Renal pelvis (tissue), 12 donors: ENCODE measurements at places on chromosomes 16 and 17. TPM values are rescaled to one million over a fixed set of nuclear protein-coding genes. Genes with fewer than 3 reads are reported as not detected.
A peak's percentile ranks its signal among the peaks of the same experiment; 100 is the strongest.

DNA sequence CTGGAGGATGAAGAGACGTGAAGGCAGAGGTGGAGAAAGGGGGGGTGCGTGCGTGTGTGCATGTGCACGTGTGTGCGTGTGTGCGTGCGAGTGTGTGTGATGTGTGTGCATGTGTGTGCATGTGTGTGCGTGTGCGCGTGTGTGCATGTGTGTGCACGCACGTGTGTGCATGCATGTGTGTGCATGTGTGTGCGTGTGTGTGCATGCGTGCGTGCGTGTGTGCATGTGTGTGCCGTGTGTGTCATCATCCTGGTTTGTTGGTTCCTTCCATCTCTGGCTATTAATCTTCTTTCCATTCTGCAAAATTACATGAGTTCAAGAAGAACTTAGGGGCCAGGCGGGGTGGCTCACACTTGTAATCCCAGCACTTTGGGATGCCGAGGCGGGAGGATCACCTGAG is 17.0 kb upstream of the RPL38 start:
- DNase-seq: no peak

CCDC200 gene
- polyA plus RNA-seq: 40.9 TPM

GRCh38 chr17:78672005-78672404 is 94.8 kb upstream of the DNAH17 start:
- no peak for DNase-seq

DNA sequence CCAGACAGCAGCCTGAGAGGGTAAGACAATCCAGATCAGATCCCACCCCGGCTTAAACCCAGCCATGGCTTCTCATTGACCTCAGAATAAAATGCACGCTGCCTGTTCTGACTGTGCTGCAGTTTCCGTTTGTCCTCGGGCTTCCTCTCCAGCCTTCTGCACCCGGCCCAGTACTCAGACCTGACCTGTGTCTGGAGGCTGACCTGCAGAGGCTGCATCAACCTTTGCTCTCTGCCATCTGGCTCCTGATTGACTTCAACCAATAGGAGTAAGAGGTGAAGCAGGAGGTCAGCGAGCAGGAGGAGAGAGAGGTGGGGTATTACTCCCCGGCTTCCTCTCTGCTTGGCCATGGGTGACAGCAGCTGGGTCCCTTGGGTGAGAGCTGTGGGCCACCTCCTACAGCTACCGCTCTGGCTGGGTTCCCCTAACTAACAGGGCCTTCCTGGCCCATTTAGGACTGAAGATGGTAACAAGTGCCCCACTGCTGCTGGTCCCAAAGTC is 46.7 kb downstream of the C16orf82 start:
- no peak for DNase-seq

- DNase-seq: no peak
These were observed 3.7 kb upstream of the CACNG1 start for GRCh38 chr17:67040652-67041051.

GRCh38 chr17:9676084-9676483 is 30.8 kb downstream of the USP43 start:
- DNase-seq: no peak

ABCA10 gene
- 3.5 TPM for polyA plus RNA-seq

GRCh38 chr16:9125658-9126505 is 34.4 kb downstream of the HAPSTR1 start:
- DNase-seq: no peak

DNA sequence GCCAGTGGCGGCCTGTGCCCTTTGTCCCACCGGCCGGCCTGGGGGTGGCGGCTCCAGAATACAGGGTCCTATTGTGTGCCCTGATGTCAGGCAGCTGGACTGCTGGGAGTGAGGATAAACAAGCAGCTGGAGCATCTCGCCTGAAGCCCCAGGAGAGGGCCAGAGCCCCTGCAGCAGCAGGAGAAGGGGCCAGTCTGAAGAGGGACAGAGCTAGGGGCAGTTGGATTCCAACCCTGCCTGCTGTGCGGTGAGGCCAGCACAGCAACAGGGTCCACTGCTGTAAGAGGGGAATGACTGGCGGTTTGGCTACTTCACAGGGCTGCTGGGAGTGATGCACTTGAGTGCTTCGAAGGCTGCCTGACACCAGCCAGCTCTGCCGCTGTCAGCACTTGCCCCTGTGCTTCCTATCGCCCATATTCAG is 25.0 kb downstream of the RAB11FIP4 start:
- DNase-seq: peak; percentile 22

- peak; percentile 67 for DNase-seq
These were observed 352 bp downstream of the MARF1 start for GRCh38 chr16:15642557-15643047.

GRCh38 chr16:22014271-22014873 is 6.5 kb downstream of the MOSMO start:
- no peak for DNase-seq

DNA sequence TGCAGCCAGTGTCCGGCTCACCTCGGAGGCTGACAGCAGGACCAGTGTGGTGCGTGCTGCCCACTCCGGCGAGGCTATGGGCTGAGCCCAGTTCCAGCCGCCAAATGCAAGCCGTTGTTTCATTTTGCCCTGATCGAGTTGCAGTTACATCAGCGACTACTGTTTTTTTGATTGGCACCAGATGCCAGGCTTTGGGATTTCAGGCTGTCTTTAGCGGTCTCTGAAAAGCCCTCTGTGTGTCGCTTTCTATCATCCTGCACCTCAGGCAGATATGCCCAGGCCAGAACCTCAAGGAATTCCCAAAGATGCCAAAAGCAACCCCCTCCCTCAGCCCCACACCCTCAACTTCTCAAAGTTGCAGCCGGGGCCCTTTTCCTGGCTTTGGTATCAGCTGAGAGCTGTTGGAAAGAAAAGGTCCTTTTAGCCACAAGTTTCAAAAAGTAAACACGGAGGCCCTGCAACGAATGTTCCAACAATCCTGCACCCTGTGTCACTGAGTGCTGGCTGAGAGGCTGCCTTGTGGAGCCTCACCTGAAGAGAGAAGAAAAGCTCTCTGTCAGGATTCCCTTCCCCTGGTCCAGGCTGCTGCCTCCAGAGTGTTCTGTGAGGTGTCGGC is 58.9 kb downstream of the WWP2 start:
- no peak for DNase-seq

GRCh38 chr16:81435103-81435502 is 9.5 kb upstream of the CMIP start:
- no peak for DNase-seq

- no peak for DNase-seq
These were observed 23.6 kb upstream of the SLC13A2 start for GRCh38 chr17:28449859-28450258.

GAST gene
- not detected for polyA plus RNA-seq

STX8 gene
- 53.9 TPM for polyA plus RNA-seq

OTOP2 gene
- not detected for polyA plus RNA-seq

DNA sequence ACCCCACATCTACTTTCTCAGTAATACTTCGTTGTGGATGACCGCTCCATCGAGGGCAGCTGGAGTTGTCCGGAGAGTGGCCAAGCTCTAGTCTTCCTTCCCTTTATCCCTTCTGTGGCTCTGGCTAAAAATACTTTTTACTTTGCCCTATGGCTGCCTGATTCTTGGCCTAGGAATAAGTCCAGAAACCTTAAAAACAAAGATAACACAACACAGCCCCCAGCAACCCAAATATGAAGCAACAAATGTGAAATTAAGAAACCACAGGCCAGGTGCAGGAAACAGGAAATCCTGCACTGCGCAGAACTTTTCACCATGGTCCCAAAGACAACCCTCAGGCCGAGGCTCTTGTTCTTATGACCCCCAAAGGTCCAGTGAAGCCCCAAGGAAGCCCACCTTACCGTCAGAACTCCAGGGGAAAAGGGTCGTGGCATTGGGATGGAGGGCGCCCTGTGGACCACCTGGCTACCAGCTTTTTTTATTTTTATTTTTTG is 26.0 kb downstream of the TK2 start:
- no peak for DNase-seq

GRB7 gene
- 53.2 TPM for polyA plus RNA-seq

GRCh38 chr16:11094075-11094856 is 149.9 kb downstream of the CLEC16A start:
- DNase-seq: no peak

DNA sequence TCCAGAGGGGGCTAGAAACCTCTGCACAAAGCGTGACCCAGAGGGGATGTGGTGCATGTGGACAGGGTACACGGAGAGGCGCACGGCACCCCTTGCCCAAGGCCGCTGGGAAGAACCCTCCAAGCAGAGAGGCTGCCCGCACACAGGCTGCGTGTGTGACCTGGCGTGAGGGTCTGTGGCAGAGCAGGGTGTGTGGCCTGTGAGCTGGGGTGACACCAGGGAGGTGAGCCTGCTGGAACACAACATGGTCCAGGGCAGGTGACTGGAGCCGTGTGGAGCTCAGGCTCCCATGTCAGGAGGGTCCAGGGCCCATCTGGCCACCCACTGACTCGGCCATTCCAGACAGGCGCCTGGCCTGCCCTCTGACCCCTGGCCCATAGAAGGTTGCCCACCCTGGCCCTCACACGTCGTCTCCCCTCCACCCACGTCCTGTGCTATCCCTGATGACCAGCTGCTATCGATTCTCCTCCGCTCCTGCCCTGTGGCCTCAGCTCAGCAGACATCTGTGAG is 14.8 kb upstream of the TMEM204 start:
- no peak for DNase-seq

GRCh38 chr17:8542599-8543502 is 87.7 kb downstream of the MYH10 start:
- DNase-seq: peak; percentile 7

DNA sequence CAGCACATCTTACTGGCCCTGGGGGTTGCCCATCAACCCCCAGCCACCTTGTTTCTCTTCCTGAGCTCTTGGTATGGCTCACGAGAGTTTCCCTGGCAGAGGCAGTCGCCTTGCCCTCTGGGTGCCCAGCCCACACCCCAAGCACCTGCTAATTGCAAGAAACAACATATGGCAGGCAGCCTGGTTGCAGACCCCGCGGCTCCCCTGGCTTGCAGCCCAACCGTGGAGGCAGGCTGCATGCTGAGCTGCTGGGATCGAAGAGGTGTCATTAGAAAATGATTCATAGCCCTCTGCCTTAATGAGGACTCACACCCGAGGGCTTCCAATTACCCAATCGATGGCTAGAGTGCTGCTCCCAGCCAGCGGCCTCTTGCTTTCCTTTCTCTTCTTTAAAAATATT is 115.7 kb downstream of the TMEM114 start:
- DNase-seq: no peak

SCARF1 gene
- 9.9 TPM for polyA plus RNA-seq

HNF1B gene
- 140 TPM for polyA plus RNA-seq

GRCh38 chr17:7356072-7356549 is 1.2 kb downstream of the TMEM95 start:
- DNase-seq: peak; percentile 71
